ENCODE measurements at places on chromosomes 6 and 20.

- no peak for DNase-seq
These were observed 25.8 kb downstream of the B4GALT5 start for GRCh38 chr20:49687595-49688567.

DNA sequence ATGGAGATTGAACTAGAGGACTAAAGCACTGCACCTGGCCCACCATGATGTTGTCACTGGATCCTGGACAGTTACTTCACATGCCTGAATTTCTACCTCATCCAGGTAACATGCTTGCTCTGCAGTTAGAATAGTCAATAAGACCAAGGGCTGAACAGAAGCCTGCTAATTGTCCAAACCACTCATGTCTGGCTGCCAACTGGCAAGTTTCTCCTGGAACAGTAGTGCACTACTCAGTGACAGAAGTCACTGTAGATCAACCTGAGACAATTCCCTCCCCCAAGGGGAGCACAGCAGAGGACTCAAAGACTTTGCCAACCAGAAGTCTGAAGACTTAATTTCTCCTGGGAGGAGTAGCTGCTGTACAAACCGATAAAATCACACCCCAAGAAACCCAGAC, 454.6 kb upstream of the MARCKS start:
- no peak for DNase-seq

- DNase-seq = no peak
These were observed 235.0 kb downstream of the GMPR start for GRCh38 chr6:16473184-16473907.

DNA sequence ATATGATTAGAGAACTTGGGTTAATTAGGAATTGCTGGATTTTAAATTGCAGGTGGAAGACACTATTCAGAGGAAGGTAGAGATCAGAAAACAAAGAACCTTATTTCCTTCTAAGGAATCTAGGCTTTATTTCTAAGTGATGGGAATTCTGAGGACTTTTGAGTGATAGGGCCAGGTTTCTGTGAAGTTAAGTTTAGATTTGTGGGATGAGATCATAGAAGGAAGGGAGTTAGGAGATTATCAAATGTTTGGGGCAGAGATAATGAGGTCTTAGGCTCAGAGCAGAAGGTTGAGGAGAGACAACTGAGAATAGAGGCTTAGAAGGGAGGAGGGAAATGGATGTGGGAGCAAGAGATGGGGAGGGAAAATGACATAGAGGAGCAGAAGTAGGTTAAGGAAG, 109.7 kb upstream of the MMS22L start:
- no peak for DNase-seq

DNA sequence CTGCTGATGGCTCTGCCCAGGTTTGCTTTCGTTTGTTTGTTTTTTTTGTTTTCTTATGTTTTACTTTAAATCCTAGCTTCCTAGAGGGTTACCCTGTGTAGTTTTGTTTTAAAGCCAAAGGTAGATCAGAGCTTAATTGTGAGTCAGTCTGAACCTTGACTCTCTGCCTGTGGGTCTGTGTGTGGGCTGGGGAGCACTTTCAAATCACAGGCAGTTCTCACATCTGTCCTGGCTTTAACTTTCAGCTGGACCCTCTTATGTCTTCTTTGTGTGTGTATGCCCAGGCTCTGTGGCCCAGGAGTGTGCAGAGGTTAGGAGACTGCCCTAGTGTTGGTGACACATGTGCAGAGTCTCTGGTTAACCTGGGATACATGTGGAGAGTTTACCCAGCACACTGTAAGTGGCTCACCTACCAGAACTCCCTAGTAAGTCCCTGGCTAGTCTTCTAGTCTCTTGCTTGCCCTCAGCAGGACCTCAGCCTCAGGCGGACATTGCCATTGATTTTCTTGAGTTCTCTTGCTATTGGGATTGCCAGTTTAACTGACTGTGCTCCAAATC, 19.0 kb downstream of the HIVEP1 start:
- DNase-seq = no peak

Data from epithelial cell of prostate (primary cell).